ENCODE measurements at places on chromosomes 11 and 22.

- no peak for DNase-seq
Measured at GRCh38 chr11:109362059-109362458, 59.9 kb upstream of the C11orf87 start.

- peak; percentile 89 for DNase-seq
Measured at GRCh38 chr22:17258015-17258787, 39.0 kb upstream of the ADA2 start.

DNA sequence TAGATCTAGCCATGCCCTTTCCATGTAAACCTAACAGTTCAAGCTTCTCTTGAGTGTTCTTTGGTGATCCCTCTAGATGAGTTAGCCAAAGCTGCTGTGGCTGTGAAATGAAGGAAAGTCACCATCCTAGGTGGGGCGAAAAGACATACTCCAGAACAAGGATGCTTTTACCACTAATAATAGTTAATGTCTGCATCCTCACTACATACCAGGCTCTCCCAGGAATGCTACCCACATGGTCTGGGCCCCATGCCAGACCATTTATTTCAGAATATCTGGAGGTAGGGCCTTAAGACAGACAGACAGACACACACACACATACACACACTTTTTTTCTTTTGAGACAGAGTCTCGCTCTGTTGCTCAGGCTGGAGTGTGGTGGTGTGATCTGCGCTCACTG is 14.7 kb downstream of the ABTB2 start:
- no peak for DNase-seq

- no peak for DNase-seq
Measured at GRCh38 chr11:67463680-67464410, 5.2 kb downstream of the TMEM134 start.

DNA sequence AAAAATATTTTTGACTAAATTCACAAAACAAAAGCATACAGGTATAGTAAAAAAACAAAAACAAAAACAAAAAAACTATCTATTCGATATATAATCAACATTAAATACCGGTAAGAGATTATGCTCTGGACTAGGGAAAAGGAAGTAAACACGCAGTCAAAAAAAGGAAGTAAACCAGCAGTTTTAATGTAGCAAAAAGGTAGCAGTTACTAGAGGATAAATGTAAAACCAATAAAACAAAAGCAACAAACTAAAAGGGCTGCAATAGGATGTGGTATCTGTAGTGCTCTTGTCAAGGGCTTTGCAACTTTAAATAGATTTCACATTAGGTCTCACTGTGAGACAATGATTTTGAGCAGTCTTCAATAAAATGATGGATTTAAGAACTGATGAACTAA is 2.4 kb downstream of the TRIM22 start:
- DNase-seq = no peak

DNA sequence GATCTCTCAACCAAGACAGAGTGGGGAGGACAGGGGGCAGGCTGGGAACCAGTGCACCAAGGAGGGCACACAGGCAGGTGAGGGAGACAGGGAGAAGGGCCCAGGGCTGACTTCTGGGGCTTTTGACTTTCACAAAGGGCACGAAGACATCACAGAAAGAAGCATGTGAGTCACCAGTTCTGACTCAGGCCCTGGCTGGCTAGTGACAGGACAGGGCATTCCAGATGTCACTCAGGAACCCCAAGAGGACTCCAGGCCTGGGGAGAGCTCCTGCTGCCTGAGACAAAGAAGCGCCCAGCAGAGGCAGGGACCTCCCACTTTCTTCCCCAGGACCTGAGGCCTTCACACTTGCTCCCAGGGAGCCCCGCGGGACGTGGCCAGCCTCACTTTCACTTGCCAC is 497.2 kb downstream of the BUD13 start:
- no peak for DNase-seq

DNA sequence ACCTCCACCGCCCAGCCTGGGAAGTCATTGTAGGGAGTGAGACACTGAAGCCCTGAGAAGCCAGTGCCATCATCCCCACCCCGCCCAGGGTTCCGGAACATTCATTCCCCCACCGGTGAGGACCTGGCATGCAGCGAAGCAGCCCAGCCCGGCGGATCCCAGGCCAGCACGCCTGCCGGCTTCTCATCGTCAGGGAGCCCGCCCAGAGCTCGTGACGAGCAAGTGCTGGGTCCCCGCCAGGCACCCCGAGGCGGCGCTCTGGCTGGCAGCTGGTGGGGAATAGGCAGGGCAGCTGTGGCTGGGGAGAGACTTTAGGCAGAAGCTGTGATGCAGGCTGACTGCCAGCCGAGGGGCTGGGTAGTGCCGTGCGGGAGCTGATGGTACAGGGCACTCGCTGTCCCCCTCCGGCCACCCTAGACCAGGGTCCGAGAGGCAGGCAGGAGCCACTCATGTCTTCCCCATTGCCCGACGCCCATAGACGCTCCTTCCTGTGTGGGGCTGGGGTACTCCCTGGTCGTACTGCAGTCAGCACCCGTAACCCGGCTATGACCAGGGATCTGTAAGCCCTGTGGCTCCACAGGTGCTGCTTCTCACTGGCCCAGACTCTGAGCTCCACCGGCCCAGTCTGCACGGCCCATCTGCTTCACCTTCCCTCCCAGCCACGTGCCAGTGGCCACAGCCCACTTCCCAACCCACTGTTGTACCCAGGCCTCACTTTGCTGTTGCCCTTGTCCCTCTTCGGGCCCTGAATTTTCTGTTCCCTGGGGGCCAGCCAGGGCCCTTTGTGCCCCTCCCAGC is 24.5 kb upstream of the CABP7 start:
- DNase-seq = no peak

DNA sequence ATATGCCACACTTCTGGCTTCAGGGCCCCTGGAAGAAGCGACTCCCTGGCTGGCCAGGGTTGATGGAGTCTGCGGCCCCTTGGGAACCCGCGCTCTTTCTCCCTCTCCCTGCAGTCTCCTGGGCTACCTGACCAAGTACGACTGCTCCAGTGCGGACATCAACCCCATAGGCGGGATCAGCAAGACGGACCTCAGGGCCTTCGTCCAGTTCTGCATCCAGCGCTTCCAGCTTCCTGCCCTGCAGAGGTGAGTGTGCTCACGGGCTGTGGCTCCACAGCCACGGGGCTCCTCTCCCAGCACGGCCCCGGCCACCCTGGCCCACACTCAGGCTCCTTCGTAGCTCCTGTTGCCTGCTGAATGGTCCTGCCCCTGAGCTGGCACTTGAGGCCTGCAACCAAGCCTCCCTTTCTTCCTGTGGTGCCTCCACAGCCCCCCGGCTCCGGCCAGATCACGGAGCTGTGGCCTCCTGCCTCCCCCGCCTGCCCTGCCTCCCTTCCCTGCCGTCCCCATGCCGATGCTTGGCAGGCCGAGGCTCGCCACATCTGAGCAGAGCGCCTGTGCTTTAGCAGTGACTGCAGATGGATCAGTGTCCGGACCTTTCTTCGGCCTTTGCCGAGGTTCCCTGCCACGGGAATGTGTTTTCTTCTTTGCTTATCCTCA is 36.2 kb upstream of the KRTAP5-7 start:
- DNase-seq = no peak

DNA sequence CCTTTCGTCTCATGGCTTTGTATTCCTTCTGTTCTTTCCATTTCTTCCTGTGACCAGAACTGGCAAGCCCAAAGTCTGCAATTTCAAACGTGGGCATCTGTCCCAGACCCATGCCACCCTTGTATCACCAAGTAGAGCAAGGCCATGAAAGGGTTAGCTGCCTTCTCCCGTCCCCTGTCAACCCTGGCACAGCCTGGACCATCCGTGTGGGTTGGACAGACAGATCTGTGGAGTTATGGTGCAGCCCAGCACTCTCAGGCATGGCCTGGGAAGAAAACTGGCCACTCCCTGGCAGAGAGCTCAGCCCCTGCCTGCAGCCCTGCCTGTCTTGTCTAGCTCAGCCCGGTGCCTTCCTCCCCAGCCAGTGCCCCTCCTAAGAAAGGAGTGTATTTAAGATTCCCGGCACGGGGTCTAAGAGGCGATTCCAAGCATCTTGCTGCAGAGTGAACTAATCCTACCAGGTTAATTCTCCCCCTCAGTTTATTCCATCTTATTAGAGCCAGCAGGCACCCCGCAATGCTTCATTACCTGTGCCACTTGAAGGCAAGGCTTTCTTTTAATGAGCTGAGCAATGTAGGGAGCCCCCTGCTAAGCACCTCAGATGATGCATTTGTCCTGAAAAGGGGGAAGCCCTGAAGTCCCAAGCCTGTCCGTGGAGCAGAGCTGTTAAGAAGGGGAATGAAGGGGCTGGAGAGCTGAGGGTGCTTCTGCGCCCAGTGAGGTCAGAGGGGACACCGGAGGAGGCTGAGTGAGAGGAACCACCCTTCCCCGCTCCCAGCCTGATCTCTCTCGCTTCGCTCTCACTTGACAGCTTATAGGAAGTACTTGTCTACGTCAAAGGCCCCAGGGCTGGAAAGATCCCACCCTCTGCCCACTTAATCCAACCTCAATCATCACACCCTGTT is 130.6 kb downstream of the SPATA19 start:
- DNase-seq = no peak

DNA sequence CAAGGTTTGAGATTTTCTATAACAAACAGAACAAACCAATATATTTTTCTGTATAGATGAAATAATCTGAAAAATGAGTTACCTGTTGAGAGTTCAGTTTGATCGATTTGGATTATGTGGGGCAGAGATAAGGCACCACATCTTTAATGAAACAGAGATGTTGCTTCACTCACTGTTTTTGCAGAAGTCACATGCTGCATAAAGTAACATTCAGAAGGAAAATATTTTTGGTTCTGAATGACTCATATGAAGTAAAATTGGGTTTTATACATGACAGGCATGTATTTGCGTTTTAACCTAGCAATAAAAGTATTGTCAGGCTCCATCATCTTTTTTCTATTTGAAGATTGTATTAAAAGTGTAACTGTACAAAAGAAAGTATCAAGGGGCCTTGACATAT is 77.8 kb downstream of the BBOX1 start:
- DNase-seq = no peak

DNA sequence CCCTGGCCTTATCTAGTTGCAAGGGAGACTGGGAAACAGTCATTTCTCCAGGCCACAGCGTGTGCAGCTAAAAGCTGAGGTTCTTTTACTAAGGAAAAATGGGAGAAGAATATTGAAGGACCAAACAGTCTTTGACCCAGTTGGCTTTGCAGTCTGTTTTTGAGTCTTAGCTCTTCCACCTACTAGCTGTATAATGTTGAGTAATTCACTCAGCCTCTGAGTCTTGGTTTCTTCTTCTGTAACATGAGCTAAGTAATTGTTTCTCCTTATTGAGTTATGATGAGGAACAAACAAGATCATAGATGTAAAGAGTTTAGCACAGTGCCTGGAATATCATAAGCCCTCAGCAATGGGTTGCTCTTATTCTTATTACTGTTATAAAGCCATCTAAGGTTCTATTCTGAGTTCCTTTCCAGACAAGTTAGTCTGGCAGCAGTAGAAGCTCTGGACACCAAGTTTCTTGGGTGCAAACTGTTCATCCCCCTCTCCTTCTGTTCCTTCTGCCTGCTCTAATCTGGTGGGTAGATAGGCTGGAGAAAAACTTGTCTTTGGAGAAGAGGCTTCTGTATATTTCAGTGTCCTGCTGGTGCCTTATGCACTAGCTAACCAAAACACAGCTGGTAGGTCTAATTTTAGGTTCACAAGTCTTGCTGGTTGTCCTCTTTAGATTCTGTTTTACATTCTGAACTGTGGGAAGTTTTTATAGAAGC is 13.5 kb downstream of the TRIM44 start:
- no peak for DNase-seq

DNA sequence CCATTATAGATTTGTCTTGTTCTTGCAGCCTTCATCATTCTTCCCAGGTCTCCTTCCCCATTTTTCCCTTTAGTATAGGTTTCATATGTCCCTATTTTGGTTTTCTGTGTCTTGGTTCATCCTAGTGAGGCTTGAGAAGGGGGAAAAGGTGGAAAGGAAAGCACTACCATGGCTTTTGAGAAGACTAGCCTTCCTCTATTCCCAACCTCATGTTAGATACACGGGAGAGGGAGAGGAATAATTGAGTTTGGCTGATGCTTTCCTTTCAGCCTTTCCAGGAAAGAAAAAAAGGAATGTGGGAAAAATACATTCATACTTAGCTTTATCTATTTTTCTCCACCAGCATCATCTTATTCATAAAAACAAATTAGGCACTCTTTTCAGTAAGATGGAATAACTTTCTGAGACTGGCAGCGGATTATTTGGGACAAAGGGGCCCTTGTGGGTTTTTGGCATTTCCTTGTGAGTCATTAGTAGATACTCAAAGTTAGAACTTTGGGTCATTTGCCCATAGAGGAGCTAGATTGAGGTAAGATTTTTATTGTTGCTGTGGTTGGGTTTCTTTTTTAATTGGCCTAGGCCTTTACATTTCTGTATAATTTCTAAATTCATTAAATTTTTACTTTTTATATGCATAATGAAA is 23.8 kb downstream of the CAPRIN1 start:
- DNase-seq = peak; percentile 11

DNA sequence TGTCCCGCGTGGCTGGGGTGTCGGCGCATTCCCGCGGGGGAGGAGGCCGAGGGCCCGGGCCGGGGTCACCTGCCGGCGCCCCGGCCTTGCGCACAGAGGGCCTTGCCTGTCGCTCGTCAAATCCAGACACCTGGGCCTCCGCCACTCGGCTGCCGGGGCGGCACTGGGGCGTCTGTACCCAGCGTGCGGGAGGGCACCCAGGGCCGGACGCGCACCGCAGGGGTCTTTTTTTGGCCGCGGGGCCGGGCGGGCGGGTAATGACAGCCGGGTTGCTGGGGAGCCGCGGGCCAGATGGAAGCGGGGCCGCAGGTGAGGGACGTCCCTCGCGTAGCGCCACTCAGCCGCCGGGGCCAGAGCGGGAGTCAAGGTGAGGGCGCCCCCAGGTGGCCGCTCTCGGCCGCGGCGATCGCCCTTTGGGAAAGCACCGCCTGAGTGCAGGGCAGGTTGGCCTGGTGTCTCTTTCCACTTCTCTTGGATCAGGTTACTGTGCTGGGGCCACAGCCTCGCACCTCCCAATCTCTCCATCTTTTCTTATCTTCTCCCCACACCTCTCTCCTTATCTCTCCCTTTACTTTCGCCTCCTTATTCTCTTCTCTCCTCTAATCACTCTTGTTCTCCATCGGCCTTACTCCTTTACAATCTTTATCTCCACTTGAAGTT is 3.5 kb downstream of the PHLDB1 start:
- DNase-seq = peak; percentile 83

- DNase-seq = no peak
Measured at GRCh38 chr11:21895686-21896085, 297.2 kb upstream of the ANO5 start.

- DNase-seq = no peak
Measured at GRCh38 chr22:49524362-49524761, 303.3 kb downstream of the BRD1 start.

Data from activated CD4-positive, alpha-beta T cell treated with anti-CD3 and anti-CD28 coated beads, Interleukin-2, Interleukin-4, amounts not matched to agents 100 ng/mL and 50 ng/mL, durations not matched to agents 16 hours and 8 hours (primary cell).